ENCODE measurements at places on chromosomes 6 and 20.
A peak's percentile ranks its signal among the peaks of the same experiment; 100 is the strongest.

- DNase-seq = no peak
These were observed 96.0 kb downstream of the RIMS1 start for GRCh38 chr6:71982389-71982788.

DNA sequence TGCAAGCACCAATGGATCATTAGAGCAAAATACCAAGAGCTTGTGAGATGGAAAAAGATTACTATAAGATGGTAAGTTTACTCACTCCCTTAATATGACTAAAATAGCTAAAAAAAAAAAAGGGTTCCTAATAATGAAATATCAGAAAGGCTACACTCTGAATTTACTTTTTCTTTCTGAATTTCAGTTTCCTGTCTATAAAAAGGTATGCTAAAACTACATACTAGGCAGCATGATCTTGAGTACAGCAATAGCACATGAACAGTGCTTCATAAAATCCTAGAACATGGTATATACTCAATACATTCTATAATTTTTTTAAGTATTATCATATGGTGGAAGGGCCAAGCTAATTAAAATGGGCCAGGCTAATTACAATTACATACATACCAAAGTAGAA lies 24.0 kb upstream of the FAM135A start:
- no peak for DNase-seq

- no peak for DNase-seq
These were observed 203.9 kb downstream of the HAO1 start for GRCh38 chr20:7736336-7736735.

DNA sequence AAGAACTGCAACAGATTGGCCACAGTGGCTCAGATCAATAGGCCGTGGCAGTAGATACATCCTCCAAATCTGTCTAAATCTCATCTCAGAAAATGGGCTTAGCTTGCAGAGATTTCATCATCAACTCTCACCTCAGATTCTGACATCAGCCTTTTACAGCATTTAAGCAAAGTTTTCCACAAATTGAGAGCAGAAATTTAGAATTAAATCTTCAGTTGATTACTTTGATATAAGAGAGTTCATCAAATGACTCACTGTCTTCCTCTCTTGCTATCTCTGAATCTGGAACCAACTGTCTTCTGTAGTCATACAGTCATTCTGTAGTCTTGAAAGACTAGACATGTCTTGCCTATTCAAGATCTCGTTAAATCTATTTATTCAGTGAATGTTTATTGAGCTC lies 45.2 kb upstream of the CTAGE9 start:
- DNase-seq = no peak

- no peak for DNase-seq
These were observed 3.7 kb upstream of the RFPL4B start for GRCh38 chr6:112343390-112343789.

DNA sequence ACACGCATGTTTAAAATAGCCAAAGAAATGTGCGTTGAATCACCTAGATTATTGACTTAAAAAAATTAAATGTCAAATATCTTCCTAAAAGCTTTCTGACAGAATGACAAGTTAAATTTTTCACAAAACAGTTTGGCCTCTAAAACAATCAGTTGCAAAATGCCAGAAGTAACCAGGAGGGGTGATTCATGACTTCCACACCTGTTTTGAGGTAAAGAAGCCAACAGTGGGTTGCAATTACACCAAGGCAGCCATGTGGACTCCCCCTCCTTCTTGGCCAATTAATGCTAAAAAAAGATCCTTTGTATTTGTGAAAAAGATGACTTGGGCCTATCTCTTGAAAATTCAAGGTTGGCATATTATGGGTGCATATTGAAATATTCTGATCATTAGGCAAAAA lies 424.8 kb downstream of the CBLN4 start:
- no peak for DNase-seq

- peak; percentile 39 for DNase-seq
These were observed 12.0 kb downstream of the ZNF217 start for GRCh38 chr20:53581444-53582250.

DNA sequence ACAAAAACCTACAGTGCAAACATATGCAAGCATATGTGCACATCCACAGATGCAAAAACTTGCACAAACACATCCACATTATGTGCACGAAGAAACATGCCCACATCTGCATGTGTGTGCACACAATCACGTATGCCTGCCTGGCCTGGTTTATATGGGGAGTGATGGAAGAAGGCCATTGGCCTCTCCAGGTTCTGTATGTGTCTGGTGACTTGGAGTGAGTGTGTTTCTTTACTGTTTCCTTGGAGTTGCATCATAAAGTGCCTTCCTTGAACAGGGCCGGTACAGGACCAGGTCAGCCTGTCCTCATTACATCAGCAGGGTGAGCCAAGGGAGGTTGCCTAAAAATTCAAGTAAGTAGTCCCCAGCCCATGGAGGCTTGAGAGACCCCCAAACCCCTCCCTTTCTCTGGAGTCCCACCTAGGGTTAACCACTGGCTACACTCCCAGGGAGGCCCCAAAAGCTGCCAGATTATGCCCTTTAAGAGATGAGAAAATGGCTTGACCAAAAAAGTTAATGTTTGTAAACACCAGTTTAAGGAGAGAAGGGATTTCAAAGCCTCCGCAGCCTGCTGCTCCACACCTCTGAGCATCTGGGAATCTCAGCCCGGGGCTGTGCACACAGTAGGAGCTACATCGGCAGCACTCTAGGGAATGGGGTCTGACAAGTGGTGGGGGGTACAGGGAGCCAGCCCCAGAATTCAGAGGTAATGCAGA lies 140.8 kb downstream of the VEGFA start:
- peak; percentile 14 for DNase-seq

- no peak for DNase-seq
These were observed 13.5 kb downstream of the NCOA7 start for GRCh38 chr6:125804264-125804663.

GRCh38 chr6:146595972-146596731 lies 2.6 kb upstream of the ADGB start:
- no peak for DNase-seq

- DNase-seq = no peak
These were observed 31.8 kb upstream of the CCDC167 start for GRCh38 chr6:37531437-37532036.

DNA sequence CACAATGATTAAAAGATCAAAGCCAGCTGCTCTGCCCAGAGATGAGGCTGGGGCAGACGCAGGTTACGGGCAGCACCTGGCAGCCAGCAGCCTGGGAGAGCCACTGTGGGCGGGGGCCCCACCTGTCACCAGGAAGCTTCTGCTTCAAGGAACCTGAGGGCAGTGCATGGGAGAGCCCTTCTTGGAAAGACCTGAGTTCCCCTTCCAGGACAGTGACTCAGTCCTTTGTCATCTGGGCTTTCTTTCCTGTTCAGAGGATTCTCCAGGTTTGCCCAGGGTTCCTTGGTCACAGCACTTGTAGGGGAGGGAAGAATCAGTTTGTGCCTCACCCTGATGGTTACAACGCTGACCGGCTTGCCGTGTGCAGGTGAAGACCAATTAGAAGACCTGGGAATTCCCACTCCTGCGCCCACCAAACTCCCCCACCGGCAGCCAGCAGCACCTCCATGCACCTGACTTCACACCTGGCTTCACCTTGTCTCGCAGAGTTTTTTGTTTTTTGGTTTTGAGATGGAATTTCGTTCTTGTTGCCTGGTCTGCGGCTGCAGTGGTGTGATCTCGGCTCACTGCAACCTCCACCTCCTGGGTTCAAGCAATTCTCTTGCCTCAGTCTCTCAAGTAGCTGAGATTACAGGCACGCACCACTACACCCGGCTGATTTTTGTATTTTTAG lies 2.0 kb downstream of the ZBP1 start:
- DNase-seq = peak; percentile 39

GRCh38 chr6:107080036-107080435 lies 35.3 kb downstream of the BEND3 start:
- no peak for DNase-seq

DNA sequence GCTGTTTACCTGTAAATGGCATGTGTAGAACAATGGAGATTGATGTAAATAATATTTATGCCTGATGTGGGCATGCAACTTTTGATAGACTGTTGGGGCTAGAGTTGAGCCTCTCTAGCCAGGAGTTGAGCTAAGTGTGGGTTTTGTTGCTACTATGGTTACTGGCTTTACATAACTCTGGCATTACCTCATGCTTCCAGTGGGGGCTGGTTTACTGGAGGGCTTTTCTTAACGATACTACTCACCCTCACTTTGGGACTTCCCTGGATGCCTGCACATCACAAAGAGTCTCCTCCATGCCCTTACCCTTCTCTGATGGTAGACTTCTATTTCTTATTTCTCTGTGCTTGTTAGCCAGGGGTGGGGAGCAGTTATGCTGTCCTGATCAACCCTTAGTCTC lies 524.6 kb upstream of the CDH4 start:
- no peak for DNase-seq

DNA sequence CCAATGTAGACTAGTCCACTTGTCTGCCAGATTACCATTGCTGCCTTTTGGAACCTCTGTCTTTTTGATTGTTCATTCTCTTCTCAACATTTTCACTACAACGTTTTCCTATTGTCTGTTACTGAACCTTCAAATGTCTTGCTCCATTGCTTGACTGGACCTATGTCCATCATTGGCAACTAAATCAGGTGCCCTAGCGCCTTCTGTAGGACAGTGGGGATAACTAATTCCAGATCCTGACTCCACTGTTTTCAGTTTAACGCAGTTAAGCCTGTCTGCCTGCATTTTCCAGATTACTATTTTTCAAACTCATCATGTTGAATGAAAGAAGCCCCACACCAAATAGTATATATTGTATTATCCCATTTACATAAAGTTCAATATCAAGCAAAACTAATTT lies 433.6 kb downstream of the RNF144B start:
- no peak for DNase-seq

DNA sequence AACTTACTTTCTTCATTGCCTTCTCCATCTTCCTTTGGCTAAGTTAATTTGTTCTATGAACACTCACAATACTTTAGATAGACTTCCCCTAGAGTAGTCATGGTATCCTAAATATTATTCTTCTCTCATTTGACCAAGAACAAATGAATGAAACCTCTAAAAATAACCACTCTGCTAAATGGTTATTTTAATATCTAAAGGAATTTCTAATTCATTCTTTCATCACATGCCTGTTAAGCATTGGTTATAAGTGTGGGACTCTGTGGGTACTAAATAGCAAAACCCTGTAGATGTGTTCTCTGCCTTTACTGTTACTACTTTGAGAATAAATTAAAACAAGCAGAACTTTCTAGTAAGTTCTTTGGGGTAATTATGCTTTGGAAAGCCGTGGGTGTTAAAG lies 138.9 kb downstream of the EYA4 start:
- DNase-seq = no peak

GRCh38 chr6:156507106-156507505 lies 270.1 kb upstream of the ARID1B start:
- DNase-seq = no peak

- no peak for DNase-seq
These were observed 23.3 kb downstream of the STK38 start for GRCh38 chr6:36523936-36524499.
